ENCODE measurements at places on chromosomes 3 and 15. TPM values are rescaled to one million over a fixed set of nuclear protein-coding genes. Genes with fewer than 3 reads are reported as not detected.

The MINAR1 gene
- total RNA-seq: 0.75 TPM

GRCh38 chr3:17088602-17089313 lies 204.0 kb downstream of the PLCL2 start:
- no peak for DNase-seq

The TUSC7 gene
- total RNA-seq: not detected

GRCh38 chr3:183692436-183692835 lies 5.2 kb upstream of the YEATS2 start:
- no peak for DNase-seq

GRCh38 chr3:136928240-136928639 lies 29.5 kb upstream of the IL20RB start:
- no peak for DNase-seq

Measured in kidney epithelial cell (primary cell).